ENCODE measurements at places on chromosomes 5 and 9.

DNA sequence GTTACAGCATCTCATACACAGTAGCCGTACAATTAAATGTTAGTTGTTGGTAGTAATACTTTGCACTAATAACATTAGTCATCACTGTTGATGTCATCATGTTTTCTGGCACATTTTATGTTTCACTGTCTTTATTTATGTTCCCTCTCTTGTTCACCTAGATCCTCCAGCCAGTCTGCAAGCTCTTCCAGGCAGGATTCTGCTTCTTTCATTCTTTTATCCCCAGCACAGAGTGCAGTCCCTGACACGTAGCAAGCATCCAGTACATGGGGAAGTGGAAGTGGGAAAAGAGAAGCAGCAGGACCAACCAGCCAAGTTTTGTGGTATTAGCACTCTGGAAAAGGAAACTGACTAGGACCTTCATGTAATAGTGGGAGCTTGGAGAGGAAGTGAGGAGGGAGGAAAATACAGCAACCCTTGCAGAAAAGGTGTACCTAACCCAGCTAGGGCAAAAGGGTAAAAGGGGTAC is 89.7 kb upstream of the SLC44A1 start:
- no peak for DNase-seq

DNA sequence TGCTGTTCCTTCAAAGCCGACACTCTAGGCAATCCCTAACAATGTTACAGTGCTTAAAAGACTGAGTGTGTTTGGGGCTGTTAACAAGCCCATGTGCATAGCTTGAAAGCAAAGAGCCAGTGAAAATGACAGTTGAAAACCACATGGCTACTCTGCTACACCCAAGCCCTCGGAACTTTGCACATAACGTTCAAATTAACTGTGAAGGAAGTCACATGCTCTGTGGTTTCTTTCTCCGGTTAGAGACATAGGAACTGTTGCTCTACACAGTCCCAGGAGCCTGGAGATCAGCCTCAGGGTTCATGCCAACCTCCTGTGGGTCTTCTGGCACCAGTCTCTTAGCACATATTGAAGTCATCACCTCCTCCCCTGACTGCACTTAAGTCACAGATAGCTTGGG is 51.1 kb downstream of the C9orf152 start:
- DNase-seq, result no peak

DNA sequence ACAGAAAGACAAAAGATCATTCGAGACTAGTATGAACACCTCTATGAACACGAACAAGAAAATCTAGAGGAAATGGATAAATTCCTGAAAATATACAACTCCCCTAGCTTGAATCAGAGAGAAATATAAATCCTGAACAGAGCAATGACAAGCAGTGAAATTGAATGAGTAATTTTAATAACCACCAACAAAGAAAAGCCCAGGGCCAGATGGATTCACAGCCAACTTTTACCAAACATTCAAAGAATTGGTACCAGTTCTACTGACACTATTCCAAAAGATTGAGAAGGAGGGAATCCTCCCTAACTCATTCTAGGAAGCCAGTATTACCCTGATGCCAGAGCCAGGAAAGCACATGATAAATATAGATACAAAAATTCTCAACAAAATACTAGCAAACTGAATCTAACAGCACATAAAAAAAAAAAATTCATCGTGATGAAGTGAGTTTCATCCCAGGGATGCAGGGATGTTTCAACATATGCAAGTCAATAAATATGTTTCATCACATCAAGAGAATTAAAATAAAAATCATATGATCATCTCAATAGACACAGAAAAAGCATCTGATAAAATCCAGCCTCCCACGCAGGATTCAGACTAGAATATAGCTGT is 25.2 kb upstream of the PTGER4 start:
- no peak for DNase-seq

DNA sequence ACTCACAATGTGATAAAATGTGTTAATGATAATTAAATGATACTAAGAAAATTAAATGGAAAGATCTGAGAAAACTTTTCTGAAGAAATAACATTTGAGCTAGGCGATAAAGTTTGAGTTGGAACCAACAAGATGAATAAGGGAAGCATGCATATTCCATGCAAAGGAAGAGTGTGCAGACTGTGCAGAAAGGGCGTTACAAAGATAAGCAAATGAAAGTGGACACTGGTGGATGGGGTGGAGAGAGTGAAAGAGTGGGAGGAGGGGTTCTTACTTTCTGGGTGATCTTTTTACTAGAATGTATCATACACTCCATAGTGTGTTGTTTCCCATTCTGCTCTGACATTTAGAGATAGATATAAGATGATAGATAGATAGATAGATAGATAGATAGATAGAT is 138.7 kb downstream of the HTR1A start:
- no peak for DNase-seq

GRCh38 chr9:115412656-115413055 is 294.7 kb upstream of the TNC start:
- no peak for DNase-seq

DNA sequence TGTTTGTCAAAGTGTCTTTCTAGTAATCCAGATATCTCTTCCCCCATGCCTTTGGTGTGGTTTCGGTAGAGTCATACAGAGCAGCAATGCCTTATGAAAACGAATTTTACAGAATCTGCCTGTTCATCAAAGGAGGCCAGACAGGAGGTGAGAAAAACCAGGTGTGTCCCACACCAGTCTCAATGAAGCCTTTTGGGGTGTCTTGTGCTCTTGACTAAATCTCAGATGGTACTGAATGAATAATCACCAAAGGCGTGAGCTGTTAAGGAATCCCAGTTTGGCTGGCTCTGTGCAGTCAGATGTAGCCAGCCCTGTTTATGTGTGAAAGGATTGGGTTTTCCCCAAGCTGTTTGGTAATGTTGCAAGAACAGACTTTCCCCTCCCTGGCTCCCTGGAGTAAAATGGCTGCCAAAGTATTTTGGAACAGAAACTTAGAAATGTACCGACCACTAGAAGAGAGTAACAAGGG is 70.8 kb upstream of the CDKN2B start:
- DNase-seq, result no peak

GRCh38 chr9:8600914-8601680 is 801.5 kb upstream of the DMAC1 start:
- DNase-seq, result no peak

GRCh38 chr5:116038817-116039216 is 6.5 kb downstream of the ARL14EPL start:
- no peak for DNase-seq

GRCh38 chr5:164010900-164011299 is 505.5 kb downstream of the MAT2B start:
- no peak for DNase-seq

DNA sequence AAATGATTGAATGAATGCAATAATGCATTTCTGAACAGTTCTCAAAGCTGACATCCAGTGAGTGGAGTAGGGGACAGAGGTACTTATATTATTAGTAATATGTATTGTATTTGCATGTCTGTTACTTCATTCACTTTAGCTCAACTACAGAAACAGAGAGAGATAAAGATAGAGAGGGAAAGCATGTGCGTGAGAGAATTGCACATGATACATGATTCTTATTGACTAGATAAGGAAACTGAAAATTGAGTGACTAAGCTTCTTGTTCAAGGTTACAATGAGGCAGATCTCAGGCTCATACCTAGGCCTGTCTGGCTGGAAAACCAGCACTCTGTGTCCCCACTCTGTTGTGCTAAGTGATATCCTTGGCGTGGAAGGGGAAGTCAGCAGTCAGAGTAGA is 337.7 kb upstream of the KLF4 start:
- DNase-seq, result peak; percentile 18

DNA sequence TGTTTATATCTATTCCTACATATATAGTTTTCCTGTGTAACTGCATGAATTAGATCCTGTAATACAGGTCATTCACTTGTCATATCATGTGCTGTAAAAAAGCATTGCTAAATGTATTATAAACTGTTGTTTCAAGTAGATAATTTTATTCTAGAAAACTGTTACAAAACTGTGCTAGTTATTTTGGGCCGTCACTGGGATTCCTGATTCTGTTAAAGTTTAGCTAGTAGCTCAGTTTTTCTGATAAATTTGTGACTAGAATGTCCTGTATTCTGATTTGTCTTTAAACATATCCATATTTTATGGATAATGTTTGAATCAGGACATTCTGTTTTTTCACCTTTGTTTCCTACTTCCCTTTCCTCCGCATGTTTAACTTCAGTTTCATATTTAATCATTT is 5.4 kb downstream of the SLF1 start:
- no peak for DNase-seq

DNA sequence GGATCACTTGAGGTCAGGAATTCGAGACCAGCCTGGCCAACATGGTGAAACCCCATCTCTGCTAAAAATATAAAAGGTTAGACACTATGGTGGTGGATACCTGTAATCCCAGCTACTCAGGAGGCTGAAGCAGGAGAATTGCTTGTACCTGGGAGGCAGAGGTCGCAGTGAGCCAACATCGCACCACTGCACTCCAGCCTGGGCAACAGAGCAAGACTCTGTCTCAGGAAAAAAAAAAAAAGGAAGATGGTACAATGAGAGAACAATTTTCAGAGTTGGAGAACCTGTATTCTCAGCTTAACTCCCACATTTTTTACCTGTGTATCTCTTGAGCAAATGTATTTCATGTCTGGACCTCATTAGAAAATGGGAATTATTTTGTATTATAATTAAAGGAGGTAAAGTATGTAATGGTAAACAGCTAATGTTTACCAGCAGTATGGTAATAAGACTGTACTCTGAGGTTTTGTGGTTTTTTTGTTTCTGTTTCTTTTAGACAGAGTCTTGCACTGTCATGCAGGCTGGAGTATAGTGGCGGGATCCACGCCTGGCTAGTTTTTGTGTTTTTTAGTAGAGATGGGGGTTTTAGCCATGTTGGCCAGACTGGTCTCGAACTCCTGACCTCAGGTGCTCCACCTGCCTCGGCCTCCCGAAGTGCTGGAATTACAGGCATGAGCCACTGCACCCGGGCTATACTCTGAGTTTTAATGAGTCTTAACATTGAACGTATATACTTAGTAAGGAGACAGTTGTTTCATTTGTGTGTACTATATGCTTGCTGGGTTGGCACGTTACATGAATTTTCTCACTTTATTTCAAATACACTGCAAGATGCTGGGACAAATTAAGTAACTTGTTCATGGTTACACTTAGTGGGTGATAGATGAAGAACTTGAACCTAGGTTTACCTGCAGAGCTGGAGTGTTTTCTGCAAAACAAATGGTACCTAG is 16.2 kb downstream of the UHRF2 start:
- no peak for DNase-seq

DNA sequence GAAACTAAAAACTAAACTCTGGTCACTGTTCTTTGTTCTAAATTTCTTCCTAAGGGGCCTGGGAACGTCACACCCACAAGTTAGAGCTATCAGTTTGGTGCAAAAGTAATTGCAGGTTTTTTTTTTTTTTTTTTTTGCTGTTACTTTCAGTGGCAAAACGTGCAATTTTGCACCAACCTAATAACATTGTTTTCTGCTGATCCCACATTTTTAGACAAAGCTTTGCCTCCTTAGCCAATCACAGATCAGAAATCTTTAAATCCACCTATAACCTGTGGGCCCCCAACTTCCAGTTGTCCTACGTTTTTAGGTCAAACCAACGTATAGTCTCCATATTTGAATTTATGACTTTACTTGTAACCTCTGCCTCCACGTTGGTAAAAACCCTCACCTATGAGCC is 11.1 kb upstream of the MED10 start:
- no peak for DNase-seq

GRCh38 chr9:127293328-127293727 is 28.8 kb downstream of the GARNL3 start:
- DNase-seq, result no peak

GRCh38 chr9:131395157-131396098 is 1.5 kb downstream of the PRRC2B start:
- DNase-seq, result no peak

DNA sequence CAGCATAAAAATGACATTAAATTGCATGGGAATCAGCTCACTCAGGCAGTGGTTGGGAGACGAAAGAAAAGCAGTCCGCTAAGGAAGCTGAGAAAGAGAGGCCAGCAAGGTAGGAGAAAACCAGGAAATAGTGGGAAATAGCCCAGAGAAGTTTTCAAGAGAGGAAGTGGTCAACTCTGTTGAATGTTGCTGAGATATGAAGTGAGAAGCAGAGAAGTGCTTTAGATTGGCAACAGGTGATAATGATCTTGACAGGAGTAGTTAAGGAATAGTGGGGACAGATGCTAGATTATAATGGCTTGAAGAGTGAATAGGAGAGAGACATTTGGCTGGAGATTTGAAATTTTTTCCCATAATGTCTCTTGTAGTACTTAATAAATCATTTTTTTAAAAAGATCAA is 30.8 kb downstream of the CNTRL start:
- no peak for DNase-seq

GRCh38 chr5:124264499-124264898 is 481.9 kb downstream of the ZNF608 start:
- no peak for DNase-seq

GRCh38 chr5:154371687-154372086 is 74.1 kb upstream of the SAP30L start:
- DNase-seq, result no peak

GRCh38 chr5:128895122-128895521 is 70.2 kb upstream of the SLC27A6 start:
- DNase-seq, result no peak

DNA sequence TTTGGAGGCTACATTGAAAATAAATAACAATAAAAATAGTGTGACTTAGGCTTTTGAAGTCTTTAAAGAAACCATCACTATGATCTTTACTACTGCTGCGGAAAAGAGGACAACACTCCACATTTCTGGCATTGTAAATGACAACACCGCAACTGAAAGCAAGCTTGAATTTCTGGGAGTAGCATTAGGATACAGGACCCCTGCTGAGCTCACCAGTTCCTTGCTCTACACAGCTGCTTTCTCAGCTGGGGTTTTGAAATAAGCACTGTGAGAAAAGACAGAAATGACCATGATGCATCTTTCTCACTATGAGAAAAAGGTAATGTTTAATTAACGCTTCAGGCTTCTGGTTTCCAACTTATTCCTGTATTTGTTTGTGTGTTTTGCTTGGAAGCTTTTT is 168.0 kb downstream of the TAF11L14 start:
- DNase-seq, result no peak

DNA sequence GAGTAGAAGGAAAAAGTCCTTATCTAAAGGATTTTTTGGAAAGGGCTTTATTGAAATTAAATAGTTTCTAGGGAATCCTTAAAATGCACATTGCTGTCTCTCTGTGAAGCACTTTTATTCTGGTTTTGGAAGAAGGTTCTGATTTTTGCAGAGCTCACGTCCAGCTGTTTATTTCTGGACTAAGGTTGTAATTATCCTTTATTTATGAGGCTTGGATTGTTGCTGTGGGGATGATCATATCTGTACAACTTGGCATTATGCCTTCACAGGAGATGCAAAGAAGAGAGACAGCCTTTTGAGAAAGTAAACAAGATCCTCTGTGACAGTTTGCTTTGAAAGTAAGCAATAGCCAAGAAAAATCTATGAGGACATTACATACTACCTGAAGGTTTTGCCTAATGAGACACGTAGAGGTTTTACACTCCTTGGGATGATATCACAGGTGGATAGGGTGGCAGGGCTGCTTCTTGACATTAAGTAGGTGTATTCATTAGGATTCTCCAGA is 14.6 kb downstream of the SMARCA2 start:
- no peak for DNase-seq

GRCh38 chr9:134902936-134903335 is 14.8 kb downstream of the FCN1 start:
- no peak for DNase-seq

DNA sequence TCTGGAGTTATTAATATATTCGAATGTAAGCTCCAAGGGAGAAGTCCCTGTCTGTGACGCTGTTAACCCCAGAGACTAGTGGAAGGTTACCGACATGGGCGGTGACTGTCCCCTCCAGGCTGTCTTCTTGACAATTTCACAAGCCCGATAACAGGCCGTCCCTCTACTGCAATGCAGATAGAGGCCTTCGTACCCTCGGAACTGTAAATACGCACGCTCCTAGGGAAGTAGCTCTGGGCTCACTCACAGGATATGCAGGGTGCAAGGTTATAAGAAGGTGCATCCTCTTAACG is 680 bp upstream of the RFK start:
- DNase-seq, result peak; percentile 90

Data from vagina (tissue), 2 donors.